MM.1S (cell line): ENCODE measurements at places on chromosomes 6 and 20.

DNA sequence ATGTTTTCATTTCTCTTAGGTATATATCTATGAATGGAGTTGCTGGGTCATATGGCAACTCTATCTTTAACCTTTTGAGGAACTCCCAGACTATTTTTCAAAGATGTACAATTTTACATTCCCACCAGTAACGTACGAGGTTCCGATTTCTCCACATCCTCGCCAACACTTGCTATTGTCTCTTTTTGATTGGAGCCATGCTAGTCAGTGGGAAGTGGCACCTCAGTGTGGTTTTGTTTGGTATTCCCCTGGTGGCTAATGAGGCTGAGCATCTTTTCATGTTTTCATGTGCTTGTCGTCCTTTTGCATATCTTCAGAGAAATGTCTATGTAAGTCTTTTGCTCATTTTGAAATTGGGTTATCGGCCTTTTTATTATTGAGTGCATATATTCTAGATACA, 178.6 kb upstream of the EXOC2 start:
- peaks cover 24% of the 10 kb centered on the region for H3K4me1 ChIP-seq
- DNase-seq = no peak
- H3K27ac ChIP-seq = no peak overlapping the region
- no peak overlapping the region for H3K4me3 ChIP-seq
- H3K36me3 ChIP-seq = no peaks in the 10 kb centered on the region
- H3K27me3 ChIP-seq = no peaks in the 10 kb centered on the region

GRCh38 chr6:40930555-40930954, 108.5 kb downstream of the UNC5CL start:
- H3K36me3 ChIP-seq = no peaks in the 10 kb centered on the region
- H3K27ac ChIP-seq = no peak overlapping the region
- H3K4me3 ChIP-seq = no peak overlapping the region
- no peak for DNase-seq

DNA sequence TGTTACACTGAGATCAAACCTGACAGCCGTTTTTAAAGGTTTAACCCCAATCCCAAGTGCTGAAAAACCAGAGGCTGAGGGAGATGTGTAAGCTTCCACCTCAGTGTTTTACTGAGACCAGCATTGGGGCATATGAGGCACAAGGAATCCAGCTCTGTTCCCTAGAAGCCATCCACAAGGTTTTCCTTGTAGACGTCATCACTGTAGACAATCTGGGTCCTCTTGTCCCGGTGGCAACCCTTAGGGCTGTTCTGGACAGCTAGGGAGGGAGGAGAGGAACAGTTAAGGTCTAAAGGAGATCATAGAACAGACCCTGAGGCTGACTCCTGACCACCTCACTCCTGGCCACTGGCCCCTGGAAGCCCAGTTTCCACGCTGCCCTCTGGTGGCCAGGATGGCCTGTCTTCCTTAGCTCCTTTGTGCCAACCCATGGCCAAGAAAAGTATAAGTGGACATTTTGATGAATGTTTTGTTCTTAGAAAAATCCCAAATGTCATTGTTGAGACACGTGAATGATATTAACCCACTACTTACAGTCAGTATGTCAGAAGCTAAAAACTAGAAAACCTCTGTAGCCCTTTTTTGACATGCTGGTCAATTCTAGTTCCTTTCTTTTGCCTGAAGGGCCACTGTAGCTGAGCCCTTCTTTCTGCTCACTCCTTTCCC, 6.4 kb downstream of the CFB start:
- no peak overlapping the region for H3K4me3 ChIP-seq
- DNase-seq = no peak
- peaks cover 12% of the 10 kb centered on the region for H3K27me3 ChIP-seq
- H3K36me3 ChIP-seq = 0 out of 2 replicates have a peak, but pooled peaks cover 2% of the 10 kb centered on the region

- H3K27me3 ChIP-seq = peaks cover 97% of the 10 kb centered on the region
- no peaks in the 10 kb centered on the region for H3K36me3 ChIP-seq
- no peaks in the 10 kb centered on the region for H3K4me1 ChIP-seq
- no peak overlapping the region for H3K27ac ChIP-seq
- no peak overlapping the region for H3K4me3 ChIP-seq
Observed at GRCh38 chr20:64211874-64212658, 43.5 kb upstream of the PCMTD2 start.

DNA sequence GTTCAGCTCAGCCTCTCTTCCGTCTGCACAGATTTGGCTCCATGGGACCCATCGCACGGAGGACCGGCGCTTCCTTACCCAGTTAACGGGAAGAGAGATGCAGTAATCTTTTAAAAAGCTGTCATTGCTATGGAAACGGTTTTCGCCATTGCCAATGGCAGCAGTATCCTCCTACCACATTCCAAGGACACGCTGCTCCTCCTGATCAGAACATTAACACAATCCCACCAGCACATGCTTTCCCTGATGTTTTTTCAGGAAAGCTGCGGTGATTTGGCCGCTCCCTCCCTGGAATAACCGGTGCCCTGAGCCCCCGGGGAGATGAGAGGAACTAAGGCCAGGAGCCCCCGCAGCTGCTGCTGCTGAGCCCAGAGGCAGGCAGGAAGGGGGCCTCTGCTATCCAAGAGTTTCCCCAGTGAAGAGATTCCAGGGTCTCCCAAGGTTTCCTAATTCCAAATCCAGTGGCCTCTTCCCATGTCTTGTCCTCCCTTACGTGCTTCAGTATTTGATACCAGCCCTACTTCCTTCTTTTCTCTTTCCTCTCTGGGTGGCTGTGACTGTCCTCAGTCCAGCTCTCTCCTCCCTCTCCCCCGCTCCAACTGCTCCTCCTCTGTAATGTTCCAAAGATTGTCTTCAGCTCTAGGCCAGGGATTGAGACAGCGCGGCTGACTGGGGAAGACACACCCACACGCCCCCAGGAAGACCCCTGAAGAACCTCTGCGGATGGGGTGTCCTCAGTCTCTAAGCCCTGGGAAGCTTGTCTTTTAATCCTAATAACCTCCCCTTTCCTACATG, 2.6 kb downstream of the BNIP5 start:
- H3K36me3 ChIP-seq = no peaks in the 10 kb centered on the region
- no peak overlapping the region for H3K4me3 ChIP-seq
- no peak for DNase-seq
- H3K4me1 ChIP-seq = peaks cover 10% of the 10 kb centered on the region
- H3K27me3 ChIP-seq = no peaks in the 10 kb centered on the region; the same call in 1 of the 2 replicates
- no peak overlapping the region for H3K27ac ChIP-seq
